CMK (cell line): ENCODE measurements at places on chromosomes 2 and 18.

GRCh38 chr2:3357926-3358325, 19.7 kb downstream of the EIPR1 start:
- no peak for DNase-seq

- no peak for DNase-seq
Observed at GRCh38 chr18:44823286-44823685, 142.6 kb downstream of the SETBP1 start.

GRCh38 chr18:38007676-38008330, 442.2 kb upstream of the CELF4 start:
- no peak for DNase-seq

DNA sequence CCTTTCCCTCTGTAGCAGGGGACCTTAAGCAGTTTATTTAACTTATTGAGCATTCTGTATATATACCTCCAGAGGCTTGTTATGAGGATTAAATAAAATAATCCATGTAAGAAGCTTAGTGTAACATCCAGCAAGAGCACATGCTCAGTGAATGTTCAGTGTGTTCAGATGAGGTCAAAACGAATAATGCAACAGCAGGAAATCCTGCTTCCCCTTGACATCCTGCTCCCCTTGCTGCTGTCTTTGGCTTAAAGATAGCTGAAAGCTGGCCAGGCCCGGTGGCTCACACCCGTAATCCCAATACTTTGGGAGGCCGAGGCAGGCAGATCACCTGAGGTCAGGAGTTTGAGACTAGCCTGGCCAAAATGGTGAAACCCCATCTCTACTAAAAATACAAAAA, 68.7 kb downstream of the COL4A4 start:
- DNase-seq: no peak

DNA sequence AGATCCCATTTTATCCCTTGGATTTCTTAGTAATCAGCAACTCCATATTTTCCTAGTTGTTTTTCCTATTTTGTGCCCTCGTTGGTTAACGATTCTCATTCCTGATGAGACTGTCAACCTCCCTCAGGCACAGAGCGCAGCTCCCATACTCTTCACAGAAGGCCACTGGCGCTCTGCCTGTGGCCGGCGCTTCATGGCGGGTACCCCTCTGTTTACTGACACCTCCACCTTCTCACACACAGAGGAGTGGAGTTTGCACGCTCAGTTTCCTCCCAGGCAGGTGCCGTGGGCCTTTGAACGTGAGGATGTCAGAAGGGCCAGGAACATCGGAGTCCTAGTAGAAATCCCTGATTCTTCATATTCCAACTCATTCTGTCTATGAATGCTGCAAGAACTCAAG, 139.0 kb downstream of the MBP start:
- DNase-seq: no peak

DNA sequence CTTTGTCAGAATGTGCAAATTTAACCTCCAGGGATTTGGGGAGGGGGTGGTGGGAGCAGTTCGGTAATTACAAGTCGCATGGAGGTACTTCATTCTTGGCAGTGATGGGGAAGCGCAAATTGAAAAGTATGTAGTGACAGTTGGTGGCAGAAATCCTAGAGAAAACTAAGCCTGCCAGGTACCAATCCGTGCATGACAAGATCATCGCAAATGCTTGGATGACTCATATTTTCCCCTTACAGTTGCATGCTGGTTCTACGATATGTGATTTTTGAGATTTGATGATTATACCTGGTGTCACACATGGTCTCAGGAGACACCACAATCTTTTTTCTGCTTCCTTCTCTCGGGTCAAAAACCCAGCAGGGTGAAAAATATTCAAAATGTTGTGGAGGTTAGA, 479.7 kb upstream of the ID2 start:
- DNase-seq: no peak

DNA sequence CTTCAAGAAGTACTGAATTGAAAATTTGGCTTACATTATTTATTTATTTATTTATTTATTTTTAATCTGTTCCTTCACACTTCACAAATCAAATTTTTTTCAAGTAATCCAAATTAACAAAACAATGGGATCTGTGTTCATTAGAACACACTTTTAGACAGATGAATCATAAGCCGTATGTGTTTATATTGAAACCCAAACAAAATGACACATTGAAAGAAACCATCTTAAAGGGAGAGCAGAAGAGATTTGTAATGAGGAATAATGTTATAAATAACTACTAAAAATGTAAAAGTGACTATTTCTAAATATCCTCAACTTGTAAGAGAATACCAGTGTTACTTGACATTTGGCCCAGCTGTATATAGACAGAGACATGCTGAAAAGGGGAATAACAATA, 991.0 kb upstream of the CHAC2 start:
- no peak for DNase-seq

GRCh38 chr18:30248056-30248455, 794.5 kb downstream of the DSC3 start:
- DNase-seq: no peak

- no peak for DNase-seq
Observed at GRCh38 chr18:37435150-37435867, 130.3 kb downstream of the CELF4 start.

- no peak for DNase-seq
Observed at GRCh38 chr18:3458952-3459853, 9.2 kb downstream of the TGIF1 start.

GRCh38 chr2:190717764-190718651, 69.1 kb downstream of the NAB1 start:
- DNase-seq: no peak

- DNase-seq: no peak
Observed at GRCh38 chr2:222993920-222994650, 57.9 kb upstream of the KCNE4 start.

DNA sequence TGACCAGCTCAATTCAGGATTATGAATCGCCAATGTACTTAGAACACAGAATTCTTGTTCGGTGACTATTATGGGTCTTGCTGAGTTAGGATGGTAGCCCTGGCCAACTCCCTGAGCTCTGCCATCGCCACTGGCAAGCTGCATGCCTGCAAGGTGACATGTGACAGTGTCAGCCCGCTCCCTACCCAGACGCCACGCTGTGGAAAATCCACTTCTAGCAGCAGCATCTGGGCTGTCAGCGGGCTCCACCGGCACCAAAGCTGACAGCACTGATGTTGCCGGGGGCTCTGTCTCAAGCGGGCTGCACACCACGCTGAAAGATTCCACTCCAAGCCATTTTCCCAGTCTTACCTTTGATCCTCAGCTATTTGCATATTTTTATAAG, 100.7 kb downstream of the MYT1L start:
- DNase-seq: no peak

DNA sequence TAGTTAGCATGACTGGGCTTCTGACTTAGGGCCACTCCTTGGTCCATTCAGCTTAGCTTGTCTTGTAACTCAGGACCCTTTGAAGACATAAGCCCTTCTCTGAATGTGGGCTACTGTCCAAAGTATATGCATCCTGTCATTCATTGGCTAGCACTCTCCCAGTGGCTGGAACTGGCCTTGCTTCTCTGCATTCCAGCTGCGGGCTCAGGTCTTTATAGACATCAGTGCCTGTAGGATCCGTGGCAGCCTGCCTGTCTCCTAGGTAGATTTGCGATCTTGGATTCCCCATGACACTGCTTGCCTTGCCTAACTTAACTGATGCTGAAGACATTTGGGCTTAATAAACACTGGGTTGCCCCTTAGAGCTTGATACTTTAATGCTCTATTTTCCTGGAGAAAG, 170.1 kb downstream of the DCC start:
- no peak for DNase-seq

DNA sequence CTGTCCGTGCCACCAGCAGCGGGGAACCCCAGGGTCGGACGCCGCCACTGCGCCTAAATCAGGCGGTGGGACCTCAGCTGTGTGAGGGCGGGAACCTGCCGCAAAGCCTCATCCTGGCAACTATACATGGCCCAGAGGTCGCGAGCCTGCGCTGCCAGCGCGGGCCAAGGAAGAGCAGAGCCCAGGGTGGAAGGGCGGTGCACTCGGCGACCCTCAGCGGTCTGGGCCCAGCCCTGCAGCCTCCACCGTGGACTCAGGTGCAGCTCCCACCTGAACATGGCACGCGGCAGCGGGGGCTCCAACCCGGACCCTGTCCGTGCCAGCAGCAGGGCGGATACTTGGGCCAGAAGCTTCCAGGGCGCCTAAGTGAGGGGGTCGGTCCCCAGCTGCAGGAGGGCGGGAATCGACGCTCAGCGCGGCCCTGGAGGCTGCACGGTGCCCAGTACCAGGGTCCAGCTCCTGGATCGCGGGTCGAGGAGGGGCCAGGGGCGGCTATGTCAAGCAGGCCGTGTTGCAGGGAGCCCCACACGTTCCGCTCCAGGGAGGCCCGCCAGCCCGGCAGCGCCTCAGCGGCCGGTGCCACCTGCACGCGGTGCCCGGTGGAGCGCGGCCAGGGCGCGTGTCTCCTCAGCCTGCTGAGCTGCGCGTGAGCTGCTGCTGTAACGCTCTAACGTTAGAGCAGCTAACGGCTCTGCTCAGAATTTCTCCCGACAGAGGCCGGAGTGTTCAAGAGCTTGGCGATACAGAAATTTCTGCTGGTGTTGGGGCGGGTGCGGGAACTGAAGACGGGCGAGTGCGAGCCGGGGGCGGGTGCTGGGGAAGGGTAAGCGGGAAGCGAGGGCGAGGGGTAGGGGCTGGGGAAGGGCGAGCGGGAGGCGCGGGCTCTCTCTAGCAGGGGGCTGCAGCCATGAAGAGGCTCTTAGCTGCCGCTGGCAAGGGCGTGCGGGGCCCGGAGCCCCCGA, at the start of gene ANKRD30B:
Gene ANKRD30B, plus strand, starts transcription at position 660 of the 962 bp plus-strand sequence. Its CDS starts 248 bp downstream, at position 908.
- DNase-seq: no peak
